ENCODE measurements at places on chromosomes 16 and 17. TPM values are rescaled to one million over a fixed set of nuclear protein-coding genes. Genes with fewer than 3 reads are reported as not detected.

The LRRC37A2 gene
- 2.7 TPM for total RNA-seq

The MYH8 gene
- total RNA-seq: not detected

The SPN gene
- 0.36 TPM for total RNA-seq

The SPATA2L gene
- total RNA-seq: 13.1 TPM

The CLEC3A gene
- not detected for total RNA-seq

The EPX gene
- total RNA-seq: not detected

The HS3ST6 gene
- total RNA-seq: not detected

The KLHDC4 gene
- 11.0 TPM for total RNA-seq

The C17orf113 gene
- 0.18 TPM for total RNA-seq
